ENCODE measurements at places on chromosomes 4 and X. TPM values are rescaled to one million over a fixed set of nuclear protein-coding genes. Genes with fewer than 3 reads are reported as not detected.
A peak's percentile ranks its signal among the peaks of the same experiment; 100 is the strongest.

The TIMM8A gene
- total RNA-seq: 3.0 TPM

The NLGN3 gene
- total RNA-seq: 0.83 TPM

DNA sequence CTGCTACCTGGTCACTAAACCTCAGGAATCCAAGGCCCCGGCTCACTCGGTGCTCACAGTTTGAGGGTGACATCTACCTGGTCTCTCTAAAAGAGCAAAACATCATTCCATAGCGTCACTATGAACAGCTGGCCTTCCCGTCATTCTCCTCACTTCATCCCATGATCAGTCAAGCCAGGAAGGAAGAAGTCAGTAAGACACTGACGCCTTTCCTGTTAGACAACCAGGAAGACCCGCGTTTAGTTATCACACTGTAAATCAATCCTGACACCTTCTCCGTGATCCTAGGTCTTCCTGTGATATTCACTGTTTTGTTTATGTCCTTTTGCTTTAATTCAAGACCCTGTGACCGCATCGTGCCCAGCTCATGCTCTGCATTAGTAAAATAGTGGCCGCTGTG lies 31.6 kb upstream of the CDKN2AIP start:
- DNase-seq: no peak

The POU4F2 gene
- total RNA-seq: not detected

The VEGFC gene
- total RNA-seq: 67.2 TPM

The MAML3 gene
- total RNA-seq: 2.1 TPM

DNA sequence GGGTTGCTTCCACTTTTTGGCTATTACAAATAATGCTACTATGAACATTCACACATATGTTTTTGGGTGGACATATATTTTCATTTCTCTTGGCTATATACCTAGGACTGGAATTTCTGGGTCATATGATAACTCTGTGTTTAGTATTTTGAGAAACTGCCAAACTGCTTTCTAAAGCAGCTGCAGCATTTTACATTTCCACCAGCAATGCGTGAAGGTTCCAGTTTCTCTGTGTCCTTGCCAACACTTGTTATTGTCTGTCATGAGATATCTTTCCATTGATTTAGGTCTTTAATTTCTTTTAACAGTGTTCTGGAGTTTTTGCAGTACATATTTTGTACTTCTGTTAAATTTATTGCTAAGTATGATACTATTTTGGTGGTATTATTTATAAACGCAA lies 48.3 kb downstream of the CLCN5 start:
- no peak for DNase-seq

The XPNPEP2 gene
- 1.5 TPM for total RNA-seq

DNA sequence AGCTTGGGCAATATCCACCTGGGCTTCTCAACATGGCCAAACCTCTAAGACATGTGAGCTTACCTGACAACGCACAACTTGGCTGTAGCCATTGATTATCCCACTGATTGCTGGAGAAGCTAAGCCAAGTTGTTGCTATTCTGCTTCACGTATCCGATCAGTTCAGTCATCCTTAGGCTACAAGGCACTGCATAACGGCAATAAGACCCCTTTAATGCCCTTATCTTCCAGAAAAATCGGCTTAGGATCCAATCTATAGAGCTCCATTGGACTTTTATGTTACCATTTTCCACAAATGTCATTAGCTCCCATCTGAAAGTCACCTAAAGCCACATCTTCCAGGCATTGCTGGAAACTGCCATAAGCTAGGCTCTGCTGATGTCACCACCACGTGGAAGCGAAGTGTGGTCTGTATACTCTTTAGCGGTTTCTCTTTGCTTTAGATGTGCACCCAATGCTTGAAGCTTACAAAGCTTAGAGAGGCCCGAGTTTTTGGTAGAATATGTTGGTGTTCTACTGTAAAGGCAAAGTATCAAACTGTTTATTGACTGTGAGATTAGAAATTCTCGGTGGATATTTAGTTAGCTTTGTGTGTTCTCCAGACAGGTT lies 163.1 kb downstream of the CPE start:
- no peak for DNase-seq

GRCh38 chr4:112736718-112737135 lies 99.8 kb downstream of the LARP7 start:
- DNase-seq: no peak

- DNase-seq: peak; percentile 20
Observed at GRCh38 chr4:14783011-14783877, 219.0 kb upstream of the CPEB2 start.

DNA sequence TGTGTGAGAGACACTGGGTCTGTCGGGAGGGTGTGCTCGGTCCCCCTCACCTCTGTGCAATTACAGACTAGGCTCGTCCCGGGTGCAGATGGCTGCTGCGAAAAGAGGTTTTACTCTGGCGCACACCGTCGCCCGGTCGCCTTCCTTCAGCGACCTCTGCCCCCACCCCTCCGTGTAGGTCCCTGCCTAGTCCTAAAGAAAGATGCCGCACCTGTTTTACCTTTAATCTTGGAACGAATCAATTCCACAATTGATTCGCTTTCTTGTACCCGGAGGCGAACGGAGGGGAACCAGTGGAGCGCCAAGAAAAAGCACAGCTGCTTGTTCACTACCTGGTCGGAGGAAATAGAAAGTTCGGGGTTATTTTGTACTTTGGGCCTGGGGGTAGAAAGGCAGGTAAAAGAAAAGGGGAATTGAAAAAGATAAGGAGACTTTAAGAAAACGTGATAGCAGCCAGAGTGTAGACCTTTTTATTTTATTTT lies 1.2 kb downstream of the NPNT start:
- DNase-seq: no peak

DNA sequence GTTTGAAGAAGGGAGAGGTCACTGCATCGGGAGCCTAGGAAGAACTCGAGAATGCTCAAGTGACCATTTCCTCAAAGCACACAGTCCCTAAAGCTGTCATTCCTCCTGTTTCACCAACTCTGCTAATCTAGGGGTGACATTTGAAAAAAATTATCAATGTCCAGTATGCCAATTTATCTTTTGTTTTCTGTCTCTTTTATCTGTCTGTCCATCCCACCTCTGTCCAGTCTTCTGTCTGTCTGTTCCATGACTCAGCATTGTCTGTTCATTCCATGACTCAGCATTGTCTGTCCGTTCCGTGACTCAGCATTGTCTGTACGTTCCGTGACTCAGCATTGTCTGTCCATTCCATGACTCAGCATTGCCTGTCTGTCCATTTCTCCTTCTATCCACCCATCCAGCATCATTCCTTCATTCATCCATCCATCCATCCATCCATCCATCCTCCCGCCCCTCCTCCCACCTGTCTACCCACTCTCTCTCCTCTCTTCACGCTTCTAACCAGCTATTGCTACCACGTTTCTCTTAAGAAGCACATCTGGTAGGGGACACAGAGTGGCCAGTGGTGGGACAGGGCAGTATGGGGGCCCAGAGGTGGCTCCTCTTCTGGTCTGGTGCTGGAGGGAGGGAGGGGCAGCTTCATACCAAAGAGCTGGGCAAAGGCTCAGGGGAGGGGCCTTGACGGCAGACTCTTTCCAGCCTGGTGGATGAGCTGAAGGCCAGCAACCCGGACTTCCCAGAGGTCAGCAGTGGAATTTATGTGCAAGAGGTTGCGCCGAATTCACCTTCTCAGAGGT lies 34.1 kb downstream of the HTRA3 start:
- DNase-seq: peak; percentile 90

DNA sequence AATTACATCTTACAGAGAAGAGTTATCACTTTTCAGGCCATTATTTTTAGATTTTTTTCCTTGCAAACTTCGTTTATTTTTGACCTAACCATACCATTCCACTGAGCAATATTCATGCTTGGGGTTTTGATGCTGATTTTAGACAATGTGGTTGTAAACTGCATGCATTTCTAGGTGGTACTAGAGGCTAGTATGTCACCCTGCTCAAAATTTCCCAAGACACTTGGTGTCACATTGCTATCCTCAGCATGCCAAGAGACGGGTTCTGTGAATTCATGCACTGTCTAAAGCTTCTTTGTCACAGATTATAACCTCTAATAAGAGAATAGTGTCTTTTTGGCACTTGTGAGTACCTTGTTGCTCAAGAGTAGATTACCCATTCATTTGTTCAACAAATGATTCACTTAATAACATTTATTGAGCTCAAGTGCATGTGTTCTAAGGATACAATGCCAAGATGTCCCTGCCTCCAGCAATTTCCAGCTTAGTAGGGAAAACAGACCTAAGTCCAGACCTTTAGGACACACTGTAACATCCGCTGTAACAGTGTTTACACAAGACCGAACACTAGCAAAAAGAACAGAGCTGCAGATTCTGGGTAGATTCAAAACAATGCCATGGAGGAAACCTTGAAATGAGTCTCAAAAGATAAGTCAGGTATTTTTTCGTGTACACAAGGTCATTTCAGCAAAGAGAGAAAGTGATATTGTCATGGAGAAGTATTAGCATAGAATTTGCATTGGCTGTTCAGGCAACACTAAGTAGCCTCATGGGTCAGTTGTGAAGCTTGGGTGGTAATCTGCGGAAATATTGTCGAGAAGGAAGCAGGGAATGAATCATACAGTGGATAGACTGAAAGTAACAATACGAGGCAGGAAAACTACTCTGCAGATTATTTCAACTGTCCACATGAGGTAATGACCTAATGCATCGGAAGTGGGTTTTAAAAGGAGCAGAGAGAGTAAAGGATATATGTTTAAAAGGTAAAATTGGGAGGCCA lies 515.1 kb upstream of the ZFP42 start:
- peak; percentile 39 for DNase-seq

- DNase-seq: no peak
Observed at GRCh38 chr4:1285790-1286553, 3.7 kb upstream of the MAEA start.

The PNMA3 gene
- 0.26 TPM for total RNA-seq

DNA sequence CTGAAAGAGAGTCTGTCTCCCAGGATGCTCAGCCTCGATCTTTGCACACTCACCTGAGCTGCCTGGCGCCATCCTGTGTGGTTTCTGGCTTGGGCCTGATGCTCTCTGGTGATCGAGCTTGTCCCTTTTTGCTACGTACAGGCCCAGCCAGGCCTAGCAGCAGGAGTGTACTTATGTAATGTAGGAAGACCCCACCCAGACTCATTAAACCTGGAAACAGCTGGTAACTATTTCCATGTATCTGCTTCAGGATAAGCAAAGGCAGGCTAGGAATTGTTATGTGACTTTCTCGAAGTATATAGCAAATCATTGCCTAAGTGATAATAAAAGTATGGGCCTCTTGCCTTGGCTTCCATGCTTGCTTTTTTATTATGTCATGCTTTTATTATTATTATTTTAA lies 18.6 kb upstream of the ARSJ start:
- no peak for DNase-seq

- no peak for DNase-seq
Observed at GRCh38 chr4:37771771-37772170, 54.7 kb upstream of the PGM2 start.

The TLR3 gene
- total RNA-seq: 8.1 TPM

DNA sequence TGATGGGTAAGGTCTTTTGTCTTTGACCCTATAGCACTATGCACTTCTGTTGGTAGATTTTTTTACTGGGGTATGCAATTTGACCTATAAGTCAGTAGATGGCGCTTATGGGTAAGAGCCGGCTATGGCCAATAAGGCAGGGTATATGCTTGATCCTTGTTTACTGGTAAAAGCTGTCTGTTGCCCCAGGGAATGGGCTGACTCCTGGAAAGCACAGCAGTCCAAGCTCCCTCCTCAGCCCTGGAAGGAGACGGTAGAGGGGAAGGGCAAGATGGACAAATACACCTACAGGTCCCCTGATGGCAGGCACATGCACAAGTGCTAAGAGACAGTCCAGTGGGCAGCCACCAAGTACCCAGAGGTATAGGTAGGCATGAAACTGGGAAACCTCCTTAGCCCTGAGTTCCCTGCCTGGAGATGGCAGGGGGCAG lies 63.7 kb downstream of the ADAMTS3 start:
- peak; percentile 56 for DNase-seq

GRCh38 chr4:2043396-2044118 lies 15.6 kb upstream of the NAT8L start:
- no peak for DNase-seq

GRCh38 chr4:74309223-74309622 lies 953 bp downstream of the EPGN start:
- no peak for DNase-seq

GRCh38 chr4:143531788-143532491 lies 18.4 kb downstream of the SMARCA5 start:
- peak; percentile 20 for DNase-seq

DNA sequence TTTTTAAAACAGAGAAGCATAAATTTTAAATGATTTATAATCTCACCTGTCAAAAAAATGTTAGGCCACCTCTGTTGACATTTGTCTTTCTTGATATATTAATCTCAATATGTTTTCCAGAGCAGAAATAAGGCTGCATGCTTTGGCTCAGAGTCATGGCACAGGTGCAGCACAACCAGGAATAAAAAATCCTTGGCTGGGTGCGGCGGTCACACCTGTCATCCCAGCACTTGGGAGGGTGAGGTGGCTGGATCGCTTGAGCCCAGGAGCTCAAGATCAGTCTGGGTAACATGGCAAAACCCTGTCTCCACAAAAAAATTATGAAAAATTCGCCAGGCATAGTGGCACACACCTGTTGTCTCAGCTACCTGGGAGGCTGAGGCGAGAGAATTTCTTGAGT lies 18.1 kb downstream of the CPLX1 start:
- DNase-seq: no peak

The PRDX4 gene
- total RNA-seq: 189 TPM
